ENCODE measurements at places on chromosomes 1 and 21.

DNA sequence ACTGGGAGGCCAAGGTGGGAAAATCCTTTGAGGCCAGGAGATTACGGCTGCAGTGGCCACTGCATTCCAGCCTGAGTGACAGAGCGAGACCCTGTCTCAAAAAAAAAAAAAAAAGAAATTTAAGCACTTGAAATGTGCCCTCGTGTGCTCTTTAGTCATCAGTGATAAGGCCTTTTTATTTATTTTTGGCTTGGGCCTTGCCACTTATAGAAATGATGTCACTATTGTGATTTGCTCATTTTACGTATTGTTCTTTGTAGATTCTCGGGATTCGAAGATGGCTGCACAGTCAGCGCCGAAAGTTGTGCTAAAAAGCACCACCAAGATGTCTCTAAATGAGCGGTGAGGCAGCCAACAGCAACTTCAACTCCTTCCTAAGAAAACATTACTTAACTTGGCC, 2.4 kb downstream of the CHTOP start:
- peaks cover 37% of the 10 kb centered on the region for H3K36me3 ChIP-seq
- peaks cover 3% of the 10 kb centered on the region for H3K4me1 ChIP-seq
- H3K4me3 ChIP-seq: no peak overlapping the region

DNA sequence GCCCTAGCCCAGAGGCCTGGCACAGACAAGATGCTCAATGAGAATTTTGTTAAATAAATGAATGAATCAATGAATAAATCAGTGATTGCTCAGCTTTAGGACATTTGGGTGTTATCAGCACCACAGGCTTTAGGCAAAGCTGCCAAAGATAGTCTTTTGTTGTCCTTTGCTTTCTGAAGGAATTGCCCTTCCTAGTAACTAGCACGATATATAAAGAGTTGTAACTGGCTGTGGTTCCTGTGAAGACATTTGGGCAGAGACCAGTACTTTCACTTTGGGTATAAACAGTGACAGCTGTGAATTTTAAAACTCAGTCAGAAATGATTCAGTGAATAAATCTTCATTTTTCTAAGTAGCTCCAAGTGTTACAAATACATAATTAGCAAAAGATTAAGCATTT, 13.3 kb downstream of the RNU5D-1 start:
- no peak for DNase-seq
- no peaks in the 10 kb centered on the region for H3K4me1 ChIP-seq
- no peak overlapping the region for H3K27ac ChIP-seq
- no peaks in the 10 kb centered on the region for H3K36me3 ChIP-seq
- H3K4me3 ChIP-seq: no peak overlapping the region

DNA sequence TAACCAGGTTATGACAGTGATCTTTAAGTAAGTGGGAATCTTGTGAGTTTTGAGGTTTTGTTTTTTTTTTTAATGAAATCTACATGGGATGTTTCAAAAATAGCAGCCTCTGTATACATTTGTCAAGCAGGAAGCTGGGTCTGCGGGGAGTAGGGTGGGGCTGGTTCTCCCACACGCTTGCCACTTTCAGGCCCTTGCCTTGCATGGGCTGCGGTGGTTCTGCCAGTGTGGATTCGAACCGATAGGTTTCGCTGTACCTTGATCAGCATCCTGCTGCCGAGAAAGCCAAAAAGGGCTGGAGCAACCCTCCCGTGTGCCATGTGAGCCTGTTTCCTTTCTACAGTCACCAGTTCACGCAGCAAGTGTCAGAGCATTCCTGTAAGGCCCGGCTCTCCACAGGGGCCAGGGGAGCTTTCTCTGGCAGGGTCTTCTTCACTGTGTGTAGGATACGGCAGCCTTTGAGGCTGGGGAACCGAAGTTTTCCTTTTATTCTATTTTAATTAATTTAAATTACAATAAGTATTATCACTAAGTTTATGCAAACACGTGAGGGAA, 79.2 kb upstream of the SAMD11 start:
- no peak overlapping the region for H3K4me3 ChIP-seq
- no peaks in the 10 kb centered on the region for H3K27me3 ChIP-seq
- H3K27ac ChIP-seq: no peak overlapping the region
- H3K4me1 ChIP-seq: peaks cover 21% of the 10 kb centered on the region
- no peak for DNase-seq

DNA sequence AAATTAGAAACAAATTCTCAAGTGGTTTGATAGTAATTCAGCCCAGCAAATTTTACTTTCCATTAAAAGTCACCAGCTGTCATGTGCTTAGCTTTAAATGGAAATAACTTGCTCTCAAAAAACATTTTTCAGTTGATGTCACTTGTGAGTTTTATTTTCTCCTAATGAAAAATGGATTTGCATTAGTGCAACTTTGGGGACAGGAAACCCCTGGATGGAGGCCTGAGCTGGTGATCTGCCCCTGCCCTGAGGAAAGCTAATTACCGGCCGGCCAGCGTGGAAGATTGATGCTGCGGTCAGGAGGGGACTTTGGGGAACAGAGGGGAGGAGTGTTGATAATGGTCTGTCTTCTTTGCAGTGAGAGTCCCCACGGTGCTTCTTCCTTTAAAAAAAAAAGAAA, 66.8 kb upstream of the ANGPTL1 start:
- H3K4me3 ChIP-seq: no peak overlapping the region
- H3K36me3 ChIP-seq: no peaks in the 10 kb centered on the region
- H3K27me3 ChIP-seq: no peaks in the 10 kb centered on the region
- peaks cover 4% of the 10 kb centered on the region for H3K4me1 ChIP-seq
- no peak for DNase-seq
- H3K27ac ChIP-seq: no peak overlapping the region

DNA sequence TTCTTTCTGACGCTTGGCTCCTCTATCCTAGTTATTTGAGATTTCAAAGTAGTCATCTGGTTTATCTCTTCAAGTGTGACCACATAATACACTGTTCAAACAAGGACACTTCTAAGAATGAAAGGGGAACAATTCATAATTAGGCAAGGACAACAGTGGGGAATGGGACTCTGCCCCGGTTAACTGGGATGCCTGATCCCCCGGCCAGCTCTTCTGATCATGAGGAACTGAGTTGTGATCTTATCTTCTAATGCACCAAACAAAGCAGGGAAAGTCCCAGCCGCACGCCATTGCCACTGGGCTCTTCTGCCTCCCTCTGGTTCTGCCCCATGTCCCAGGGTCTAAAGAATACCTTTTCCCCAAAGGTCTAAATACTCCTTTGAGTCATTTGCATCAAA, 158.2 kb upstream of the IRF2BP2 start:
- no peak overlapping the region for H3K27ac ChIP-seq
- no peaks in the 10 kb centered on the region for H3K36me3 ChIP-seq
- DNase-seq: no peak
- H3K27me3 ChIP-seq: no peaks in the 10 kb centered on the region

DNA sequence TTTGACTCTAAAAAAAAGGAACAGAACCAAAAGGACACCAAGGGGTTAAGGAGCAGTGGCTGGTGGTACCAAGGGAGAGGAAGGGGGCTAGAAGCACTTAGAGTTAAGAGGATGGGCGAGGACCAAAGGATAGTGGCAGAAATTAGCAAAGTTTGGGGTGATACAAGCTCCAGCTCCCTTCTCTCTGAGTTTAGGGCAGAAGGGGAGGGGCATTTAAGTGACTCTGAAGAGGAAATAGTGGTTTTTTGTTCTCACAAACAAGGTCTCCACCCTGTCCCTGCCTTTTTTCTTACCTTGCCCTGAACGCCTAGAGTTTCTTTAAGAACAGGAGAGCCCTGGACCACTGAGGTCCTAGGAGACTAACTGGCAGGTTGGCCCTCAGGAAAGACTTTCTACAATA, 3.3 kb downstream of the CDC42SE1 start:
- peaks cover 23% of the 10 kb centered on the region for H3K4me1 ChIP-seq
- no peak for DNase-seq
- H3K27ac ChIP-seq: peak overlapping the region; percentile 4
- H3K27me3 ChIP-seq: no peaks in the 10 kb centered on the region
- peaks cover 36% of the 10 kb centered on the region for H3K36me3 ChIP-seq
- no peak overlapping the region for H3K4me3 ChIP-seq

DNA sequence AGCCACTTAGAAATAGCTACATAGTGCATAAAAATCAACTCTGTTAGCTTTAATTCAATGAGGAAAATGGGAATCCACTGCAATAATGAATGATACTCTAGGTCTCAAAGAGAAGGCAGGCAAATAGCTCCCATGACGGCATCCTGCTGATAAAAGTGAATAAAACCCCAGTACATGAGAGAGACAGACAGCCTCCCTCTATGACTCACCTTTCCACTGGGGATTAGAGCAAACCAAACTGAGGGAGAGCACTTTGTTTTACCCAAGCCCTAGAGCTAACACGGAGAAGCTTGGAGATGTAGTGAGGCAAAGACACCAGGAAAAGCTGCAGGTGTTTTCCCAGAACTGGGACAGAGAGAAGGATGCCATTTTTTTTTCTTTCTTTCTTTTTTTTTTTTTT, 621.9 kb downstream of the LRRIQ3 start:
- H3K4me3 ChIP-seq: no peak overlapping the region
- H3K36me3 ChIP-seq: no peaks in the 10 kb centered on the region
- no peaks in the 10 kb centered on the region for H3K27me3 ChIP-seq
- DNase-seq: no peak

DNA sequence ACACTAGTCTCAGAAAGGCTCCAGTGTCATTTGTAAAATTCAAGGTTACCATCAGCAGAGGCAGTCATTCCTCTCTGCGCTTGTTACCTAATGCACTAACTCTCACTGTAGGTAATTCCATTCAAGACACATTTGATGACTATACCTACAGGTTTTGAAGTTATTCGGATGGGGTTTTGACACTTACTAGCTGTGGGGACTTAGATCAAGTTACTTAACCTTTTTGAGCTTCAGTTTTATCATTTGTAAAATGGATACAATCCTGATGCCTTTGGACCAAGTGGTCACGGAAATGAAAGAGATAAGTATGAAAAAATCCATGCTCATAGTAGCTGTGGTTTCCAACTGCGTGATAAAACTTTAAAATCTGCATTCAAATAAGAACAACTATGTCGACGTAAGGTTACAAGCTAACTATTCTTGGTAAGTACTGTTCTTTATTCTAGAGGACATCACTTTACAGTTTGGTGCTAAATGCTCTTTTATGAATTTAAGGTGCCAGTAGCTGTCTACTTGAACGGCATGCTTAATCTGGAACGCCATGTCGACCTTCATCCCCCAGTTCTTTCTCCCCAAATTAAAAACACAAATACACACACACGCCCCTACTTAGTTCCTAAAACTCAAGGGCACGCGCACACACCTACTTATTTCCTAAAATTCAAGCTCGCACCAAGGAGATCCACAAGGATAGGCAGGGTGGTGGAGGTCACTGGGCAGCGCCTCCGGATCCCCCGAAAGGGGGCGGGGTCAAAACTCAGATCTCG, 550 bp upstream of the NFYC start:
- no peaks in the 10 kb centered on the region for H3K36me3 ChIP-seq
- peak; percentile 11 for DNase-seq
- H3K27ac ChIP-seq: no peak overlapping the region
